Naive thymus-derived CD4-positive, alpha-beta T cell (primary cell): ENCODE measurements at places on chromosomes 4 and X.
A peak's percentile ranks its signal among the peaks of the same experiment; 100 is the strongest.

GRCh38 chr4:22900876-22901275 is 208.1 kb downstream of the GBA3 start:
- H3K36me3 ChIP-seq = no peaks in the 10 kb centered on the region
- no peak overlapping the region for H3K27ac ChIP-seq
- no peak for DNase-seq
- no peaks in the 10 kb centered on the region for H3K27me3 ChIP-seq
- H3K4me1 ChIP-seq = no peaks in the 10 kb centered on the region

- no peaks in the 10 kb centered on the region for H3K36me3 ChIP-seq
- H3K4me1 ChIP-seq = no peaks in the 10 kb centered on the region
- DNase-seq = peak; percentile 16
- H3K27me3 ChIP-seq = no peaks in the 10 kb centered on the region
- no peak overlapping the region for H3K27ac ChIP-seq
Observed at GRCh38 chrX:13506574-13506973, 62.8 kb upstream of the EGFL6 start.

DNA sequence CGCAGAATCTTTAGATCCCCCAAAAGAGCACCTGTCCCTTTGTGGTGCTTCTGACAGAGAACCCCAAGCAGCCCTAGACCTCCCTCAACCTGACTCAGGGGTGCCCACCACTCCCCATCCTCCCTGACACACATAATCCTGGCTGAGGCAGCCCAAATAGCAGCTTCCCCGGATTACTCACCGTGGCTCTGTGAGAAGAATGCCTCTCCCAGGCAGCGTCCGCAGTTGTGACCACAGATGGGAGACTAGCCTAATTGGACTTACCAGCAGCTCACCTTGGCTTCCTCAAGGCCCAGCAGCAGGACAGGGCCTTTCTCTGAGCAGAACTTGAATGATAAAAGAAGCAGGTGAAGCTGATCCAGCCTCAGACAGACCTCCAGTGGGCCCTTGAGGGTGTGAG is 10.3 kb upstream of the ODAPH start:
- no peak for DNase-seq
- H3K4me3 ChIP-seq = no peak overlapping the region
- no peaks in the 10 kb centered on the region for H3K36me3 ChIP-seq
- H3K27me3 ChIP-seq = no peaks in the 10 kb centered on the region
- H3K4me1 ChIP-seq = no peaks in the 10 kb centered on the region

- DNase-seq = no peak
- no peaks in the 10 kb centered on the region for H3K27me3 ChIP-seq
- no peaks in the 10 kb centered on the region for H3K36me3 ChIP-seq
- H3K4me3 ChIP-seq = no peak overlapping the region
- H3K4me1 ChIP-seq = no peaks in the 10 kb centered on the region
Observed at GRCh38 chr4:123453061-123453680, 56.6 kb downstream of the SPRY1 start.

GRCh38 chr4:108849611-108850168 is 86.8 kb upstream of the ETNPPL start:
- no peak for DNase-seq
- no peaks in the 10 kb centered on the region for H3K36me3 ChIP-seq
- no peak overlapping the region for H3K4me3 ChIP-seq
- H3K4me1 ChIP-seq = peaks cover 13% of the 10 kb centered on the region
- peak overlapping the region; percentile 29 for H3K27ac ChIP-seq
